ENCODE measurements at places on chromosomes 1 and 21. TPM values are rescaled to one million over a fixed set of nuclear protein-coding genes. Genes with fewer than 3 reads are reported as not detected.

- H3K36me3 ChIP-seq, result no peaks in the 10 kb centered on the region
- H3K4me3 ChIP-seq, result no peak overlapping the region
- no peaks in the 10 kb centered on the region for H3K4me1 ChIP-seq
- DNase-seq, result no peak
These were observed 194.8 kb downstream of the NFIA start for GRCh38 chr1:61277121-61277690.

- no peaks in the 10 kb centered on the region for H3K27me3 ChIP-seq
- no peaks in the 10 kb centered on the region for H3K4me1 ChIP-seq
- H3K36me3 ChIP-seq, result no peaks in the 10 kb centered on the region
- H3K27ac ChIP-seq, result no peak overlapping the region
- DNase-seq, result no peak
- no peak overlapping the region for H3K4me3 ChIP-seq
These were observed 22.3 kb upstream of the GPR137B start for GRCh38 chr1:236119943-236120484.

DNA sequence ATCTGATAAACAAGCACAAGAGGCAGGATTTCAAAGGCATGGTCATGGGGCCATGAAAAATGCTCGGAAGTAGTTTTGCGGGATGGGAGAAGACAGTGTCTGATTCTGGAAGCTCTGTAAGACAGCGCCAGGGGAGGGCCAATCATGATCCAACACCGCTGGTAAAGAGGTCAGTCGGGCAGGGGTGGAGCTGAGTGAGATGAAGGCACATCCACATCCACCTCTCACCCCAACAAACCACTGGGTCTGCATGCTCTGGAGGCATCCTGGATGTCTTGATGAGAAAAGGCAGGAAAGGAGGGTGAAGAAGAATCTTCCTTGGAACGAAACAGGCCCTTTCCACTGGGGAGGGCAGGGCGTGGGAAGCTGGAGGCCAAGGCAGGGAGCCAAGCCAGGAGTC, 288.3 kb downstream of the PCP4 start:
- no peak overlapping the region for H3K4me3 ChIP-seq
- no peak overlapping the region for H3K27ac ChIP-seq
- H3K36me3 ChIP-seq, result no peaks in the 10 kb centered on the region
- H3K27me3 ChIP-seq, result no peaks in the 10 kb centered on the region
- DNase-seq, result no peak

DNA sequence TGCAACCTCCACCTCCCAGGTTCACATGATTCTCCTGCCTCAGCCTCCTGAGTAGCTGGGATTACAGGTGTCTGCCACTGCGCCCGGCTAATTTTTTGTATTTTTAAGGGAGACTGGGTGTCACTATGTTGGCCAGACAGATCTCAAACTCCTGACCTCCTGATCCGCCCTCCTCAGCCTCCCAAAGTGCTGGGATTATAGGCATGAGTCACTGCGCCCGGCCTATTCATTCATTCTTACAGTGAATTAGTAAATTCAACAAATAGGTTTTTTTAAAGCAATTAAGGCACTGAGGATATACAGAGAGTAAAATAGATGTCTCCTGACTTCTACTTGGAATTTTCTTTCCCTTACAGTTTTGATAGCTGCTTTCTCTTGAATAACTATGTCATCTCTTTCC, 43.5 kb downstream of the CDC42 start:
- no peak for DNase-seq
- H3K27ac ChIP-seq, result no peak overlapping the region
- no peaks in the 10 kb centered on the region for H3K4me1 ChIP-seq
- H3K4me3 ChIP-seq, result no peak overlapping the region
- no peaks in the 10 kb centered on the region for H3K36me3 ChIP-seq

DNA sequence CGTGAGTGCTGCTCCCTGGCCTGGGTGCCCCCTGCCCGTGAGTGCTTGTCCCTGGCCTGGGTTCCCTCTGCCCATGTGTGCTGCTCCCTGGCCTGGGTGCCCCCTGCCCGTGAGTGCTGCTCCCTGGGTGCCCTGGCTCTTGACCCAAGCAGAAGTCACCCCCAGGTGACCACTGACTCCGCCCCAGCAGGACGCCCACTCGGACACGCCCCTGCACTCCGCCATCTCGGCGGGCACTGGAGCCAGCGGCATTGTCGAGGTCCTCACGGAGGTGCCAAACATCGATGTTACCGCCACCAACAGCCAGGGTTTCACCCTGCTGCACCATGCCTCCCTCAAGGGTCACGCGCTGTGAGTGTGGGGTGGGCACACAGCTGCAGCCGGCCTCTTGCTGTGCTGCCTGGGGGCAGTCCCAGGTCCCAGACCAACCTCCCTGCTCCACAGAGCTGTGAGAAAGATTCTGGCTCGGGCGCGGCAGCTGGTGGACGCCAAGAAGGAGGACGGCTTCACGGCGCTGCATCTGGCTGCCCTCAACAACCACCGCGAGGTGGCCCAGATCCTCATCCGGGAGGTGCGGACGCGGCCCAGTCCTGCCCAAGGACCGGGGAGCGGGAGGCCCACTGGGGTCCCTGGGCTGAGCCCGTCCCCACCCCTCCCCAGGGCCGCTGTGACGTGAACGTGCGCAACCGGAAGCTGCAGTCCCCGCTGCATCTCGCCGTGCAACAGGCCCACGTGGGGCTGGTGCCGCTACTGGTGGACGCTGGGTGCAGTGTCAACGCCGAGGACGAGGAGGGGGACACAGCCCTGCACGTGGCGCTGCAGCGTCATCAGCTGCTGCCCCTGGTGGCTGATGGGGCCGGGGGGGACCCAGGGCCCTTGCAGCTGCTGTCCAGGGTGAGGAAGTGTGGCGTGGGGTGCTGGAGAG, 3.9 kb upstream of the MMP23B start:
- H3K4me3 ChIP-seq, result no peak overlapping the region
- H3K4me1 ChIP-seq, result peaks cover 3% of the 10 kb centered on the region
- H3K36me3 ChIP-seq, result peaks cover 13% of the 10 kb centered on the region
- DNase-seq, result no peak
- peak overlapping the region; percentile 62 for H3K27ac ChIP-seq

GRCh38 chr1:10031461-10031860, 1.3 kb upstream of the UBE4B start:
- no peaks in the 10 kb centered on the region for H3K4me1 ChIP-seq
- no peak overlapping the region for H3K27ac ChIP-seq
- peaks cover 2% of the 10 kb centered on the region for H3K36me3 ChIP-seq
- H3K27me3 ChIP-seq, result no peaks in the 10 kb centered on the region
- DNase-seq, result no peak

The AMY2A gene
- total RNA-seq, result not detected

The RASSF5 gene
- 12.5 TPM for total RNA-seq

The NT5C1A gene
- not detected for total RNA-seq

The AADACL4 gene
- not detected for total RNA-seq
